ENCODE measurements at places on chromosomes 1 and 21.

DNA sequence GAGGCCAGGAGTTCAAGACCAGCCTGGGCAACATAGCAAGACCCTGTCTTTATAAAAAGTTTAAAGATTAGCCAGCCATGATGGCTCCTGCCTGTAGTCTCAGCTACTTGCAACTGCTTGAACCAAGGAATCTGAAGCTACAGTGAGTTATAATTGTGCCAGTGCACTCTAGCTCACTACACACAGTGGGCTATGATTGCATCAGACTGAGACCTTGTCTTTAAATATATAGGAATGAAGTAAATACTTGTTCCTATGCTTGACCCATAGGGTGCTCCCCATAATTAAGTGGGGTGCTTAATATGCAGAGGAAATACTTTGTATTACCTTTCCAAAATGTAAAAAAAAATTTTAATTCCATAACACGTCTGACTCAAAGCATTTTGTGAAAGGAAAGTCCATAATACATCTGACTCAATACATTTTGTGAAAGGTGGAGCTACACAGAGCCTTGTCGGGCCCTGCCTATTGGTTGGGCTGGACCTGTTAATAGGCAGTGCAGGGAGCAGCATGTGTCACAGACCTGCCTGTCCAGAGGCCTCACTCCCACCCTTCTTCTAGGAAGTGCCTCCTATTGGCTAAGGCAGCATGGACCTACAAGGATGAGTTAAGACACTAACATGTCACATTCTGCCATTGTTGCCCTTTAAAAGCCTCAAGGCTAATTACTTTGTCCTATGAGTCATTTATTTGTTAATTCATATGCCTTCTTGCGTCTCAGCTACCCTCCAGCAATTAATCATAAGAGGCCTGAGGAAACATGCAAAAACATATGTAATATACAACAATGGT lies 33.6 kb downstream of the CD58 start:
- DNase-seq, result no peak

DNA sequence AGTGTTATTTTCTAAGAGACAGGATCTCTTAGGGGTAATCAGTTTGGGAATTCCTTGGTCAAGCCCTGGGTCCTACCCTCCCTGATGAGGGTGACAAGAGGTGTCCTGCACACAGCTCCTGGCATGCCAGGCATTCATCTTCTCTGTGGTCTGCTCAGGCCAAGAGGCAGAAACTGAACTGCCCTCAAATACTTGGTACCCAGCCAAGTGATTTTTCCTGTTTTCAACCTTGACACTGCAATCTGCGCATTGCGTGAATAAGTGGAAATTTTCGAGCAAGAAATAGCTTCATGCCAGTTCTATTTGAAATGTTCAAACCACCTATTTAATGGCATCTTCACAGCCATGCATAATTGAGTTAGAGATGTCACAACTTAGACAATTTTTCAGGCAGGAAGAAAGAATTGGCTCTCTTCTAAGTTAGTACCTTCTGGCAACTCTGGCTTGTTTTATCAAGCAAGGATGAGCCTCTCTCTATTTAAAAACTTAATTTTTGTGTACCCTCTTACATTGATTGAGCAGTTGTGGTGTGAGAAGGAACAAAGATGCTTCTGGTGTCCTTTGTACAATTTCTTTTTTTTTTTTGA lies 27.0 kb downstream of the DNM3 start:
- DNase-seq, result no peak

DNA sequence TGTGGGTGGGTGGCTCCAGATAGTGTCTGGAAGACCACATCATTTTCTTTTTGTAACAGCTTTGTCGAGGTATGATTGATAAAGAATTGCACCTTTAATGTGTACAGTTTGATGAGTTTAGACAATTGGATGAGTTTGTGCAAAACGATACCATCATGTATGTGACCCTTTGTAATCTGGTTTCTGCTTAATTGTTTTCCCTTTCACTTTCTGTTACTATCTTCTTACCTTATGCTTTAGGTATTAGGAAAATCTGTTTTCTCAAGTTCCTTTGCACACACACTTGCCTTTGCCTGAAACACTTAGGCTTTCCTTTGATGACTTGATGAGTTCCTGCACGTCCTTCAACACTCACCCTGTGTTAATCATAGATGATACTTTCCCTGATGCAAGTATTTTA lies 6.8 kb downstream of the OR10Z1 start:
- DNase-seq, result no peak

DNA sequence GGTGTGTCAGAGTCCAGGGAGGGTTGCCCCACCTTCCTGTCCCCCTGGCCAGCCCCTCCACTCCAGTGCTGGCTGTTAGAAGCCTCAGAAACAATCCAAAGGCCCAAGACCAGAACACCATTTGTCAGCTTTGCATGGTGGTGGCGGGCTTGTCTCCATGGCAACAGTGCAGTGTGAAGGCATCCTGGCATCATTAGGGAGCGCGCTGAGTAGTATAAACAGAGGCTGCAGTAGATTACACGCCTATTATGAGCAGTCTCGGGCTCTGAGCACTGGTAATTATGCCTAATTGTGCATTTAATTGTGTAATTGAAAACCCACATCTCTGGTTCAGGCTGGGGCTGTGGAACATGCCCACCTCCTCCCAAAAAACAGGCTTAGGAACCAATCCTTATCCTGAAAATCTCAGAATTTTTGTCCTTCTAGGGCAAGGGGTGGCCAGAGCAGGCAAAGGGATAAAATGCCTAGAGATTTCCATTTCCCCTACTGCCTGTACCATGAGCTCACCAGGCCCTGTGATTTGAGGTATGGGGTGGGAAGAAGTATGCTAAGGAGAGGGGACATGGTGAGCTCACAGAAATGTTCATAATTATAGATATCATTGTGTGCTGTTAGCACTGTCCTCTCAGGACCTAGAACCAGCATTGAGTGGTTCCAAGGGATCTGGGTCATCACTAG lies 11.7 kb downstream of the NKAIN1 start:
- no peak for DNase-seq

DNA sequence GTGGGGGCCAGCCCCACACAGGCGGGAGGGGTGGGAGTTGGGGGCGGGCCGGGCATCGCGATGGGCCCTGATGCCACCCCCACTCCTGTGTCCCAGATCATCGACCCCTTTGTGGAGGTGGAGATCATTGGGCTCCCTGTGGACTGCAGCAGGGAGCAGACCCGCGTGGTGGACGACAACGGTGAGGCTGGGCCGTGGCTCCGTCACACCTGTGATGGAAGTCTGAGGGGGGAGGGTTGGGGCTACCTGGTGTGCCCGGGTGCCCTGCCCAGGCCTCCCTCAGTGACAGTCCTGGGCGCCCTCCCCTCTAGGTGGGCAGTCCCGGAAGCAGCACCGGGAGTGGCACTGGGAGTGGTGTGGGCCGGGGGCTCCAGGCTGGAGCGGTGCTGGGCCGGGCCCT lies 22.6 kb downstream of the PLCH2 start:
- DNase-seq, result no peak

- DNase-seq, result no peak
These were observed 184.9 kb upstream of the DPT start for GRCh38 chr1:168913711-168914463.

DNA sequence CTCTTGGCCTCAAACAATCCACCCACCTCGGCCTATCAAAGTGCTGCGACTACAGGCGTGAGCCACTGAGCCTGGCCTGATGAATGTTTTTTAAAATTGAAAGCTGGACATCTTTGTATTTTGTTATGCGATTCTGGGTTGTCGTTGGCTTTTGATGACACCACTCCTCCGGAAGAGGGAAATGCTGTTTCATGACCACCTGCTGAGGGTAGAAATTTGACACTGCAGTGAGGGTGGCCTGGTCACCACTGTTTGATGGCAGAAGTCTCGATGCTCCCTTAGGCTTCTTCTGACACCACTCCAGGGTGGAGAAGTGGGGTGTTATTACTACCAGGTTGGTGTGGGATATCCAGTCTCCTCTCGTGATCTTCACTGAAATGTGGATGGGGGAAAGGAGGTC lies 357.2 kb downstream of the RGS7 start:
- DNase-seq, result no peak
